ENCODE measurements at places on chromosomes 5 and 9. TPM values are rescaled to one million over a fixed set of nuclear protein-coding genes. Genes with fewer than 3 reads are reported as not detected.

The GRM6 gene
- total RNA-seq, result not detected

- H3K36me3 ChIP-seq, result no peaks in the 10 kb centered on the region
- no peaks in the 10 kb centered on the region for H3K27me3 ChIP-seq
These were observed at the start of gene IGFBPL1 for GRCh38 chr9:38423973-38424843. Gene IGFBPL1, minus strand, starts transcription at chr9:38424454. Its CDS starts 30 bp downstream, at chr9:38424424.

GRCh38 chr5:108148715-108149139, 233.2 kb downstream of the FBXL17 start:
- no peak overlapping the region for H3K27ac ChIP-seq
- H3K4me3 ChIP-seq, result no peak overlapping the region
- H3K36me3 ChIP-seq, result no peaks in the 10 kb centered on the region
- H3K4me1 ChIP-seq, result no peaks in the 10 kb centered on the region
- no peak for DNase-seq

- H3K27me3 ChIP-seq, result no peaks in the 10 kb centered on the region
- H3K4me1 ChIP-seq, result no peaks in the 10 kb centered on the region
- peak overlapping the region; percentile 51 for H3K27ac ChIP-seq
- no peaks in the 10 kb centered on the region for H3K36me3 ChIP-seq
These were observed 135.1 kb upstream of the ELL2 start for GRCh38 chr5:96096724-96097123.

DNA sequence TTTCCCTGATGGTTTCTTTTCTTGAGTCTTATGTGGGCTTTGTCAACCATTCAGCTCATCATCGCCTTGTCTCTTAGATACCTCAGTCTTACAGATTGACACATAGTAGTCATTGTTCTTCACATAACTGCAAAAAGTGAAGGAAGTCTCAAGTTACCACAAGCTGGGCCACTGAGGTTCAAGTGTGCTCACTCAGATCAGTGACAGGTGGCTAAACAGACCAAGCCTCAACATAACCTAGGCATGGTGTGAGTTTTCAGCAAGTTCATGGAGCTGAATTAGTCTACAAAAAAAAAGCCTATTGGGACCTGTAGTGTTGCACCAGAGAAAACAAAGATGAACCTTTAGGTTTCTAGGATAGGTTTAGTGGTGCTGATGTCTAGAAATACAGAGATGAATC, 58.2 kb downstream of the RFK start:
- no peaks in the 10 kb centered on the region for H3K27me3 ChIP-seq
- H3K36me3 ChIP-seq, result no peaks in the 10 kb centered on the region
- DNase-seq, result no peak
- H3K4me1 ChIP-seq, result no peaks in the 10 kb centered on the region
- no peak overlapping the region for H3K27ac ChIP-seq

GRCh38 chr5:54378707-54379106, 68.3 kb upstream of the ARL15 start:
- no peaks in the 10 kb centered on the region for H3K27me3 ChIP-seq
- no peaks in the 10 kb centered on the region for H3K4me1 ChIP-seq
- no peak overlapping the region for H3K4me3 ChIP-seq
- no peak for DNase-seq
- H3K27ac ChIP-seq, result no peak overlapping the region

DNA sequence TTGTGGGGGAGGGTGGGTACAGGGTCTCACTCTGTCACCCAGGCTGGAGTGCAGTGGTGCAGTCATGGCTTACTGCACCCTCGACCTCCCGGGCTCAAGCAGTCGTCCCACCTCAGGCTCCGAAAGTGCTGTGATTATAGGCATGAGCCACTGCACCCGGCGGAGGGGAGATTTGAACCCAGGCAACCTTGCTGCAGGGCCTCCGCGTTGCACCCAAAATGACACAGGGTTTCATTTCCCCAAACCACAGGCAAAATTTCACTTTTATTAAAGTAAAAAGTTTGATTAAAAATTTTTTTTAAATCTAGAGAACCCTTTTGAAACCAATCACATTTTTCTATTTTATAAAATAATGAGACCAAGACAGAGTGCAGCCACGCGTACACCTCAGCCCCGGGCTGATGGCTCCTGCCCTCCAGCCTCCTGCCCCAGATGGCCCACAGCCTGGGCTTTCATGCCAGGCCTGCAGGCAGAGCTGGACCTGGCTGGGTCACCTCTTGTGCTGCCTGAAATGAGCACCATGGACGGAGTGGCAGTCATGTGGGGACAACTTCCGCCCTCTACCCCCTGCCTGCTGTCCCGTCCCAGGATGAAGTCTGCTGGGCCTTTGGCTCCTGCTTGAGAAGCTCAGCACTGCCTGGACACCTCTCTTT, 30.5 kb downstream of the USP20 start:
- no peak overlapping the region for H3K27ac ChIP-seq
- no peak overlapping the region for H3K4me3 ChIP-seq
- H3K4me1 ChIP-seq, result no peaks in the 10 kb centered on the region
- peaks cover 74% of the 10 kb centered on the region for H3K36me3 ChIP-seq

- no peak overlapping the region for H3K27ac ChIP-seq
- H3K36me3 ChIP-seq, result no peaks in the 10 kb centered on the region
- no peaks in the 10 kb centered on the region for H3K4me1 ChIP-seq
- H3K4me3 ChIP-seq, result no peak overlapping the region
- DNase-seq, result no peak
These were observed 540.3 kb downstream of the GABRG2 start for GRCh38 chr5:162607879-162608278.

GRCh38 chr5:54234304-54234933, 76.0 kb downstream of the ARL15 start:
- H3K4me1 ChIP-seq, result no peaks in the 10 kb centered on the region
- H3K27me3 ChIP-seq, result no peaks in the 10 kb centered on the region
- no peak for DNase-seq
- no peak overlapping the region for H3K4me3 ChIP-seq
- no peak overlapping the region for H3K27ac ChIP-seq
- no peaks in the 10 kb centered on the region for H3K36me3 ChIP-seq

- H3K4me1 ChIP-seq, result no peaks in the 10 kb centered on the region
- DNase-seq, result no peak
- no peak overlapping the region for H3K4me3 ChIP-seq
- peaks cover 6% of the 10 kb centered on the region for H3K27me3 ChIP-seq
- H3K36me3 ChIP-seq, result peaks cover 17% of the 10 kb centered on the region
These were observed 11.5 kb downstream of the EGFL7 start for GRCh38 chr9:136673975-136674785.

- H3K4me3 ChIP-seq, result no peak overlapping the region
- H3K27ac ChIP-seq, result no peak overlapping the region
- no peaks in the 10 kb centered on the region for H3K27me3 ChIP-seq
- H3K4me1 ChIP-seq, result no peaks in the 10 kb centered on the region
These were observed 442.4 kb downstream of the KIF4B start for GRCh38 chr5:155455791-155456514.

The ZNF483 gene
- total RNA-seq, result 3.1 TPM

GRCh38 chr5:178941361-178941760, 363 bp downstream of the ZNF454 start:
- peak overlapping the region; percentile 73 for H3K27ac ChIP-seq
- no peaks in the 10 kb centered on the region for H3K27me3 ChIP-seq
- peaks cover 4% of the 10 kb centered on the region for H3K4me1 ChIP-seq
- H3K36me3 ChIP-seq, result no peaks in the 10 kb centered on the region
- peak overlapping the region; percentile 74 for H3K4me3 ChIP-seq

- H3K27me3 ChIP-seq, result no peaks in the 10 kb centered on the region
- no peaks in the 10 kb centered on the region for H3K36me3 ChIP-seq
- H3K27ac ChIP-seq, result no peak overlapping the region
- DNase-seq, result no peak
- H3K4me1 ChIP-seq, result no peaks in the 10 kb centered on the region
These were observed 312.1 kb upstream of the EFNA5 start for GRCh38 chr5:107982703-107983425.

DNA sequence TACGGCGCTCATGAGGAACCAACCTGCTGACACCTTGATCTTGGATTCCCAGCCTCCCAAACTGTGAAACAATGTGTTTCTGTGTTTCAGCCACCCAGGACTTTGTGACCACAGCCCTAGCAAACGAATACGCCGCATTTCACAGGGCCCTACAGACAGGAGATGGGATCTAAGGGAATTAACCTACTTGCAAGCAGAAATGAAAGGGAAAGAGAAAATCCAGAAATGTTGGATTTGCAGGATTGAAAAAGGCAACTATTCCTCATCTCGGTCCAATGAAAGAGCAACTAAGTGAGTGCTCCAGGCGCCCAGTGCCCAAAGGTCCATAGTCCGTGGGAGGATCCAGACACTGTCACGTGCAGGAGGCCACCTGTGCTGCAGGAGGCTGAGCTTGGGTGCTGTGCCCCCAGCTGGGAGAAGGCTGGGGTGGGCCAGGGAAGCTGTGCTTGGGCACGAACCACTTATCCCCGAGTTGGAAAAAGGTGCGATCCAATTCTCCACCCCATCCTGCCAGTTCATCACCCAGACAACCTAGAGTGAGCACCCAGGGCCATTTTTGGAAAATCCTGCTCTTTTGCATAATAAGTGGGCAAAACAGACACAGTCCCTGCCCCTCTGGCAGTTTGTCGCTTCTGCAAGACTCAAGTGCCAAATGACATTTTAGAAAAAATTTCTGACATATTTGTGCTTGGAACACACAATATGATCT, 177.9 kb downstream of the C9orf50 start:
- no peak overlapping the region for H3K4me3 ChIP-seq
- H3K27ac ChIP-seq, result peak overlapping the region; percentile 50
- H3K36me3 ChIP-seq, result no peaks in the 10 kb centered on the region
- DNase-seq, result no peak

GRCh38 chr9:120859361-120859760, 16.6 kb upstream of the PSMD5 start:
- no peaks in the 10 kb centered on the region for H3K27me3 ChIP-seq
- H3K36me3 ChIP-seq, result peaks cover 76% of the 10 kb centered on the region
- no peak overlapping the region for H3K4me3 ChIP-seq
- no peak for DNase-seq
- no peaks in the 10 kb centered on the region for H3K4me1 ChIP-seq

DNA sequence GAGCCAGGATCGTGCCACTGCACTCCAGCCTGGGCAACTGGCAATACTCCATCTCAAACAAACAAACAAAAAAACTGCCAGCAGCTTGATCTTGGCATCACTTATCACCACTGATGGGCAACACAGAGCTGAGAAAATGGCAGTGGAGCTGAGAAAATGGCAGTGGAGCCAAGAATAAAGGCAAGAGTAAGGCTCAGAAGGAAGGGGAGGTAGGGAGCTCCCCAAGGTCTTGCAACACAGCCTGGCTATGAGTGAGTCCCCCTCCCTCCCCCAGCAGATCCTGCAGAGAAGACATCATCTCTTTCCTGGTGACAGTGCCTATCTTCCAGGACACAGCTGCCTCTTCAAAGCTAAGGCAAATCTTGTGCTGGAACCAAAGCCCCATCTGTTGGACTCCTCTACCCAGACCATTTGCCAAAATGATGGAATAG, 70.3 kb downstream of the UGCG start:
- no peak overlapping the region for H3K4me3 ChIP-seq
- no peaks in the 10 kb centered on the region for H3K4me1 ChIP-seq
- H3K27ac ChIP-seq, result no peak overlapping the region
- no peaks in the 10 kb centered on the region for H3K27me3 ChIP-seq
- no peak for DNase-seq

Measured in ascending aorta (tissue), 2 donors.